Body of pancreas (tissue), 4 donors: ENCODE measurements at places on chromosomes 5 and 9. TPM values are rescaled to one million over a fixed set of nuclear protein-coding genes. Genes with fewer than 3 reads are reported as not detected.

- DNase-seq = no peak
Observed at GRCh38 chr5:93582167-93582462, 907 bp upstream of the NR2F1 start.

GRCh38 chr5:154437281-154437965, 8.4 kb upstream of the SAP30L start:
- no peak for DNase-seq

GRCh38 chr5:40030661-40031060, 605.9 kb upstream of the DAB2 start:
- DNase-seq = no peak

- no peak for DNase-seq
Observed at GRCh38 chr5:124920909-124921666, 174.6 kb upstream of the ZNF608 start.

DNA sequence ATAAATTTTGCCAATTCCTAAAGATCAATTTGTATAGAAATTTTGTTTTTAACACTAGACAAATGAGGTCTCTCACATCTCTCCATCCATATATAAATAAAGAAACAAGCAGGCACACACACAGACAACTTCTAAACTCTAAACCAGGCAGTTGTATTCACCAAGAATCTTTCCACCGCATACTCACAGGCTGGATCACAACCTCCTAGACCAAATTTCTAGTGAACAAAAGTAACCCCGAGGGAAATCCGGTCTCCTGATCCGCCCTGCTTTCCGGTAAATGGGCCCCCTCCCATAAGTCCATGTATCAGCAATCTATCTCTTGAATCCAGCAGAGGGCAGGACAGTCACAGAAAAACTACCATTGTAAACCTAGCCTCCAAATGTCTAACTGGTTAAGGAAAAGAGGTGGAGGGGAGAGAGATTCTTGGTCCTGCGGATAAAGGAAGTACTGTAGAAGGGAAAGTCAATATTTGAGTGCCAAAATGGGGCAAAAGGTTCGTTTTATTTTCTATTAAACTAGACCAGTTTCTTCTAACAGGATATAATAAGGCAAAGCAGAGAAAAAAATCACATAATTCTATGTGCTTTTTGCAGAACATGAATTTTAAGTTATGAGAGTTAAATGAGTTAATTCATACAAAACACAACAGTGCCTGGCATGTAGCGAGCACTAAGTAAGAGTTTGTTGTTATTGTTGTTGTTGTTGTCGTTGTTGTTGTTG, 4.8 kb upstream of the SMU1 start:
- DNase-seq = peak; percentile 63

GRCh38 chr5:130496215-130496614, 592.0 kb downstream of the CHSY3 start:
- no peak for DNase-seq

APBA1 gene
- total RNA-seq = 3.6 TPM

GNA14 gene
- 1.6 TPM for total RNA-seq

TAF1L gene
- total RNA-seq = not detected

- DNase-seq = no peak
Observed at GRCh38 chr9:84136119-84136868, 155.7 kb downstream of the RMI1 start.

DNA sequence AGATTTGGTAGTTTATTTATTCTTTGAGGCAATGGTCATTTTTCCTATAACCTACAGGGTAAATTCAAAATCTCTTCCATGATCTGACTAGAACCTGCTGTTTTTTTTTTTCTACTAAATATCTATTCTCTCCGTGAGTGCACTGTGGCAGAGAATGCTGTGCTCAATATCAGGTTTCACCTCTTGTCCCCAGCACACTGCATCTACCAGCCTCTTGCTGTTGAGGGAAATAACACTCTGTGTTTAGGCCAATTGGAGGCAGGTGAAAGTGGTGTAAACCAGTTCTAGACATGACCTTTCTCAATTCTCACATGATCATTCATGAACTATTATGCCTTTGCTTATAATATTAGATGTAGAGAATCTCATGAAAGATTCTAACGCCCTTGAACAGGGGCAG, 2365.9 kb downstream of the MAT2B start:
- no peak for DNase-seq

DNA sequence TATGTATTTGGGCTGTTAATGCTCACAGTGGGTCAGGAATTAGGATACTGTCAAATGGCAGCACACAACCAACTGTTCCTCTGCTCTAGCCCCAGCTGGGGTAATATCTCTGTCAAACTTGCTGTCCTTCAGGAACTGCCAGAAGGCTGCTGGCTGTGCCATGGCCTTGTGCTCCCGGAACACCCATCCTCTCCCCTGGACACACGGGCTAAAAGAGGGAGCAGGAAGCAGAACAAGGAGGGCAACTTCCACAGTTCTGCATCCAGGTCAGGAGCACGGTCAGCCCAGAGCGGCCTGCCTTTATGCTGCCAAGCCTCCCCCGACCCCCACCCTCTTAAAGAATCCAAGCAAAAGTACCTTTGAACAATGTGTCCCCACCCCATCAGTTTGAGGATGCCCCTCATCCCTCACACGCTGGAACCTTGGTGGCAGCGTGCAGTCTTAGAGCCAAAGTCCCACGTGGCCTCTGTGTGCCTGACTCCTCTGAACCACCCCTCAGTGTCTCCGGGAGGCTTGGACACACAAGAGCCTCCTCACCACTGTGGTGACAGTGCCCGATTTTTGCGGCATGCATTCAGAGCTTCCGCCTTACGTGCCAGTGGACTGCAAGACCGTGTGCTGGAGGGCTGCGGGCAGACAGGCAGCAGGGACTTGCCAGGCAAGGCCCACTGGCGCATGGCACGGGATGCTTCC, 60.8 kb downstream of the PSMB7 start:
- no peak for DNase-seq

CEL gene
- total RNA-seq = 8,438 TPM

- DNase-seq = no peak
Observed at GRCh38 chr9:105425816-105426433, 21.9 kb upstream of the FSD1L start.

GRCh38 chr5:57696825-57697570, 214.4 kb upstream of the ACTBL2 start:
- no peak for DNase-seq

DNA sequence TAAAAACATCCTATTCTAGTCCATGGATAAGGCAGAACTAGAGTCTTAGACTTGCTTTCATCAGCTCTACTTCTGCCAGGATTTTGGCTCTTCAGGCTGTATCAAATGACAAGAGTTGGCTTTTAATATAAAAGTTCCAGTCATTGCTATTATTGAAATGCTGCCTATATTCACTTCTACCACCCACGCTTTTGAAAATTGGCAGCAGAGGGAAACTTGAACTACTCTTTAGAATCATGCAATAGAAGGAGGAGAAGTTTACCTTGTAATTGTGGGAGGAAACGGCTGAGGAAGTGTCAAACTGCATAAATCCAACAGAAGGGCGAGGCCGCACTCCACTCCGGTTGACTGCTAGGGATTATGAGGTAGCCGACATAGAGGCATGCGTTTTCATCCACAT, 122.6 kb upstream of the BASP1 start:
- DNase-seq = no peak

GRCh38 chr5:144504929-144505577, 334.4 kb downstream of the KCTD16 start:
- peak; percentile 6 for DNase-seq

- DNase-seq = no peak
Observed at GRCh38 chr5:72290356-72291133, 29.5 kb downstream of the MRPS27 start.

- no peak for DNase-seq
Observed at GRCh38 chr9:101032426-101032825, 3.9 kb downstream of the PLPPR1 start.

DNA sequence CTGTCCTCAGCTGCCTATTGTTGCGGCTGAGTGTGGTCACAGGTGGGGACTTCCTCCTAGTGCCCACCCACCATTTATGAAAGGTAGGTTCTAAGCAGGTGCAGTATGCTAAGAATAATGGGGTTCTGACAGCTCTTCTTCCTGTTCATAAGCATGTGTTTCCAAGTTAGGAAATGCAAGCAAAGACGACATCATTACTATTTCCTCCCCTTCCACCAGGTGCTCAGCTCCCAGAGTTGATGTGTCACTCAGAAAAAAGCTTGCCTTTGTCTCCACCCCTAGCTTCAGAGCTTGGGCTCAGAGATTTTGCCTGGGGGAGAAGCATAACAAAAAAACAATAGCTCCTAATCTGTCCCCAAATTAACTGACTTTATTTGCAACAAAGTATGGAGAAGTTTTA, 1076.7 kb downstream of the NR2F1-AS1 start:
- DNase-seq = no peak

- DNase-seq = no peak
Observed at GRCh38 chr5:7897014-7897600, 28.2 kb downstream of the MTRR start.

SGCD gene
- total RNA-seq = 2.6 TPM

DNA sequence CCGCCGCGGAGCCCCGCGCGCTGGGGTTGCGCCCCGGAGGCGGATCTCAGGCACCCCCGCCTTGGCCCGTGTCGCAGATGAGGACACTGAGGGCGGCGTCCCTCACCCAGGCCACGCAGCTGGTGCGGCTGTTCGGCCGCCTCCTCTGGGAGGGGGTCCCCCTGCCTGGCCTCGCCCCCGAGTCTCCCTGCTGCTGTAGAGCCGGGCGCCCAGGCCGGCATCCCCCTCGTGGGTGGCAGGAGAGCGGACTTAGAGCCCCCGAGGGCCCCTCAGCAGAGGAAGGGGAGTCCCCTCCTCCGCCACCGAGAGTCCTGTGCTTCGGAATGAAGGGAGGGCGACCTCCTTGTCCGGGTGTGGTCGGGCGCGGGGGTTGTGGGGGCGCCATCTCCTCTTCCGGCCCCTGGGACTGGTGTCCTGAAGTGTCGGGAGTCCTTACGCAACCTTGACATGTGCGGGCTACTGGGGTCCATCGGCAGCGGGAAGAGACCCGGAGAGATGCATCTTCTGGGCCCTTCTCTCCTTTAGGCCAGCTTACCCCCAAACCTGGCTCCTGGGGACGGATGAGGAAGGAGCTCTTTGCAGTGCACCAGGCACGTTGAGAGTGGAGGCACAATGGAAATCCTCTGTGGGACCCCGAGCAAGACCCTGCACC, 11.7 kb upstream of the EXOSC2 start:
- peak; percentile 9 for DNase-seq

GRCh38 chr5:158637039-158637438, 462.7 kb downstream of the EBF1 start:
- DNase-seq = no peak

DNA sequence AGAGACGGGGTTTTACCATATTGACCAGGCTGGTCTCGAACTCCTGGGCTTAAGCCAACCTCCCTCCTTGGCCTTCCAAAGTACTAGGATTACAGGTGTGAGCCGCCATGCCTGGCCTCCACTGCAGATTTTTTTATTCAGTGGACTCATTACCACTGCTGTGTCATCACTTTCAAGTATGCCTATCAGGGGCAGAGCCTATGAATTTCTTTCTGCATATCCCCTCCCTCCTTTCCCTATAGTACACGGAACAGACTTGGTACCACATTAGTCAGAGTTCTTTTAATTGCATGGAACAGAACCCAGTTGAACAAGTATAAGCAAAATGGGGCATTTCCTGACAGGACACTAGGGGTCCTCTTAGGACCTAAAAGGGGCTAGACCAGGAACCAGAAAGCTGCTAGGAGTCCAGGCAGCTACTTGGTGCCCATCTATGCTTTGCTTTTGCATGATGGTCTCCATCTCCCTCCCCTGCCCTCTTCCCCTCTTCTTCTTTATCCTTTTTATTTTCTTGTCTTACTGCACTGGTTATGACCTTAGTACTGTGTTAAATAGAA, 5.8 kb downstream of the BSPRY start:
- DNase-seq = no peak

GRCh38 chr5:91357012-91357634, 26.0 kb downstream of the ARRDC3 start:
- DNase-seq = peak; percentile 76

GRCh38 chr9:3675946-3676345, 150.1 kb upstream of the RFX3 start:
- DNase-seq = no peak

DNA sequence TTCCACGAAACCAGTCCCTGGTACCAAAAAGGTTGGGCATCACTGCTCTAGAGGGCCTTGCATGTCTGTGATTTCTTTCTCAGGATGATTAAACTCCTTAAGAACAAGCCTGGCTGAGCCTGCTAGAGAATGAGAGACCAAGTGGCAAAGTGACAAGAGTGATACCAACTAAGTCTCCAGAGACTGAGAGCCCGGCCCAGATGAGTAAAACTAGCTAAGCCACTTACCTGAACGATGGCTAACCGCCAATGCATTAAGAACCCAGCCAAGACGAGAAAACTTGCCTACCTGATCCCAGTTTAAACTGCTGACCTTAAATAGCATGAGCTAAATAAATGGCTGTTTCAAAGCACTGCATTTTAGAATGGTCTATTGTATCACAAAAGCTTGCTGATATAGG, 5.6 kb upstream of the CCDC152 start:
- DNase-seq = no peak

PLPP7 gene
- 3.6 TPM for total RNA-seq

NRARP gene
- total RNA-seq = 24.4 TPM

DNA sequence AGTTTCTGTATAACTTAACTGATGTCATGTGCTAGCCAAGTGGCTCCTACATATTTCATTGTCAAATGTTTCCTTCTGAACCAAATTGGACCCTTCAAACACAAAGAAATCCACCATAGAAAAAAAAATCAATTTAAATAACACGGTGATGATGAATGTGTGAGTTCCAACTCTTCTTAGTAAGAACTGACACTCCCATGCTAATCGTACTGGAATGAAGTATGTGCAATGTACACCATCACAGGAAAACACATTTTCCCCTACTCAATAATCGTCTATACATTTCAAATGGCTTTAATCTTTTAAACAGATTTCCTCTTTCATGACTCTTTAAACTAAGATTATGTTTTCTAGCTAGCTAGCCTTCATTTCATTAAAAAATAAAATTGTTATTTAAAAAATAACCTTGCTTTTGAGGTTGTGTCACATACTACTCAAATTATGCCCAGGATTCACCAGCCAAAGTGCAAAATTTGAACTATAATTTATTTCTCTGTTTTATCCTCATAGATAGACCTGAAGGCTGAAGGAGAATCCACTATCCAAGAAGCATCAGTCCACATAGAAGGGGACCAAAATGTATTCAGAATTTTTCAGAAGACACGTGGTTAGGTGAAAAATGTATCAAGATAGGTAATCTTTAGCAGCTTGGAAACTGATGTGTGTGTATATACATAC, 131.0 kb upstream of the ITGA1 start:
- DNase-seq = no peak

BSPRY gene
- 27.0 TPM for total RNA-seq

- no peak for DNase-seq
Observed at GRCh38 chr9:121156263-121156731, 45.4 kb downstream of the RAB14 start.

RPS23 gene
- total RNA-seq = 1,329 TPM

DNA sequence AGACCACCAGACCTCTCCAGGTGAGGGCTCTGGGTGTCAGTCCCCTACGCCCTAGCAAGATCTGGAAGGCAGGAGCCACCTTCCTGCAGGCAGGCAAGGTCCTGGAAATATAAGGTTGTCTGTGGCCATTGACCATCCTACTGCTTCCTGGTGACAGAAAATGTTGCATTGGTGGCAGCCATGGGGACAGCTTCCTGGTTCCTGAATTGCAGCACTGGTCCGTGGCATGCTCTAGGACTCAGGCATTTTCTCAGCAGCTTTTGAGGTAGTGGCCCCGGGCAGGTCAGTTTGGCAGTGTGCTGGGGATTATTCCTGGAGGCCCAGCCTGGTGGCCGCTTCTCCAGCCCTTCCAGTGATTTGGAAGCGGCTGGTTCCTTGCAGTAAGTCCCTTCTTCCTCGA, 36.6 kb upstream of the KCNMB1 start:
- DNase-seq = no peak

- no peak for DNase-seq
Observed at GRCh38 chr9:77832639-77833038, 184.5 kb upstream of the GNA14 start.
